Putamen (tissue), 1 donor: ENCODE measurements at places on chromosomes 16 and 17.

- DNase-seq = no peak
These were observed 69.4 kb upstream of the NKD1 start for GRCh38 chr16:50478773-50479149.

- DNase-seq = peak; percentile 100
These were observed at the start of gene TMEM256 for GRCh38 chr17:7403977-7404736. TSS of gene TMEM256 (minus strand) at chr17:7404097. CDS start at chr17:7404084, 13 bp downstream.

DNA sequence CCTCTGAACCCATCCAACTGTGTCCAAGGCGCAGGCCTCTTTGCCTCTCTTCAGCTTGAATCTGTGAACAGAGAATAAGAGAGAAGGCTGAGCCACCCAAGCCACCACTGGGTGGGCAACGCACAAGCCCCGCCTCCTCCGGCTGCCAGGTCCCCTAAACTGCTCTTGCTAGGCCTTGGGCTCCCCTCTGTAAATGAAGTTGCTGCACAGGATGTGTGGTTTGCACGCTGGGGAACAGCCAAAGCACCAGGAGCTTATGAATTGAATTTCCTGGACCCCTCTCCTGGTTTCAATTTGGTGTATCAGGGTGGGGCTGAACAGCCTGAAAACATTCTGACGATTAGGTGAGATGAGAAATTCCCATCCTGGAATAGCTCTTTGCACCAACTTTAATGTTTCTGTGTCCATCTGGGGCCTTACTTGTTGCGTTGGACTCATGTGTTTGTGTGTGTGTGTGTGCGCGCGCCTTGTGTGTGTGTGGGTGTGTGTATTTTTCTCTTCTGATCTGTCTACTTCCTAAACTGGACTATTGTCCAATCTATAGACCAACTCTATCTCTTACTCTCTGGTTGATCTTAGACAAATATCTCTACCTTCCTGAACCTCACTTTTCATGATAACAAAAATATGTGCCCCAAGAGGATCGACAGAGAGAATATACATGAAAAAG lies 2.3 kb downstream of the CCL1 start:
- DNase-seq = no peak

GRCh38 chr16:29254676-29255495 lies 151.6 kb downstream of the NPIPB11 start:
- no peak for DNase-seq

DNA sequence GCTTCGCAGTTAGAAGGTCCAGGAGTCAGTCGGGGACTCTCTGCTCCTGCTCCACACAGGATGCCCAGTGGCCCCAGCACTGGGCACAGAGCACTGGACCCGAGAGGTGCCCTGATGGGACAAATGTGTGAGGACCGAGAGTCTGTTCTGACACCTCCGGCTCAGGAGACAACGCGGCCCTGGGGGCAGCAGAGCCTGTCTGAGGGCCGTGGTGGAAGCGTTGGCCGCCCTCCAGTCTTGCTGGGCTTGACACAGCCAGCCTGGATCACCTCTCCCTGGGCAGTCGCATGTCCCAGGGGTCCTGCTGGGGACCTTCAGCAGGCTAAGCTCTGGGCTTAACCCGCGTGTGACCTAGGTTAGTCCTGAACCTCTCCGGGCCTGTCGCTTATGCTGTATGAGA lies 23.1 kb downstream of the LGALS9 start:
- no peak for DNase-seq

DNA sequence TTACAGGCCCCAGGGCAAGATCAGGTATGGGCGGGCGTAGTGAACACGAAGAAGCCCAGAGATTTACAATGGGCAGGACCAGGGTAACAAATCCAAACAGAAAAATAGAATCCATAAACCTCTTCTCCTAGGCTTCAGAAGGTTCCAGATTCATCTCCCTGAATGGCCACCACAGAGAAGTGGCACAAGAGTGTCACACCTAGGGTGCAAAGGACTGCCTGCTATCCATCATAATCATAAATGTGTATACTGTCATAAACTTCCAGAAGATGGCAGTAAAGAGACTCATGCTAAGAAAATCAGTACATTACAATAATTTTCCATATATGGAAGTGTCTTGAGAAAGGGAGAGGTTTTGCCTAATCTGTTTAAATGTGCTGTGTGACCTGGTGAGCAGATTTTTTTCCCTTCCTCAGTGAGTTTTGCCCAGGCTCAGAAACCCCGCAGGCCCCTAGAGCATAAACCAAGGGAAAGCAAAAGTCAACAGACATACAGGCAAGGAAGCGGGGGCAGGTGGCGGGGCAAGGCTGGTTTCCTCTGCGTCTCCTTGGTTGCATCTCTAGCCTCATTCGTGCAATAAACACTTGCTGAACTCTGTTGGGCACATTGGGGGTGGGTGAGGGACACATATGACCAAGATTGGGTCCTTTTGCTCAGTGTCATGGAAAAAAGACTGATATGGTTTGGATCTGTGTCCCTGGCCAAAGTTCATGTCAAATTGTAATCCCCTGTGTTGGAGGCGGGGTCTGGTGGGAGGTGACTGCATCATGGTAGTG lies 92.0 kb upstream of the CDH5 start:
- no peak for DNase-seq

DNA sequence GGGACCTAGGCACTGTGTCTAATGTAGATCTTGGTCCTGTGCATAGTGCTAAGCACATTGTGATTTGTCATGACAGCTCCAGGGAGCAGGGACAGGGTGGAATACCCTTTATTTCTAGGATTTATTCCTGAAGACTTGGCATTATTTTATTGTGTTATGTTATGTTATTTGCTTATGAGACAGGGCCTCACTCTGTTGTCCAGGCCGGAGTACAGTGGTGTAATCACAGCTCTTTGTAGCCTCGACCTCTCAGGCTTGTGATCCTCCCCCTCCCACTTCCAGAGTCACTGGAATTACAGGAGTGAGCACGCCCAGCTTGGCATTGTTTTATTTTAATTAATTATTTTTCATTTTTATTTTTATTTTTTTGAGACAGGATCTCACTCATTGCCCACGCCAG lies 40.5 kb upstream of the USP7 start:
- no peak for DNase-seq

GRCh38 chr17:4246674-4247073 lies 17.1 kb downstream of the ANKFY1 start:
- no peak for DNase-seq

GRCh38 chr17:22374741-22375140 lies 682.4 kb downstream of the KCNJ18 start:
- DNase-seq = no peak

- no peak for DNase-seq
These were observed 20.2 kb upstream of the OR3A1 start for GRCh38 chr17:3318336-3318735.

GRCh38 chr17:2406271-2406902 lies 5.5 kb upstream of the MNT start:
- no peak for DNase-seq

DNA sequence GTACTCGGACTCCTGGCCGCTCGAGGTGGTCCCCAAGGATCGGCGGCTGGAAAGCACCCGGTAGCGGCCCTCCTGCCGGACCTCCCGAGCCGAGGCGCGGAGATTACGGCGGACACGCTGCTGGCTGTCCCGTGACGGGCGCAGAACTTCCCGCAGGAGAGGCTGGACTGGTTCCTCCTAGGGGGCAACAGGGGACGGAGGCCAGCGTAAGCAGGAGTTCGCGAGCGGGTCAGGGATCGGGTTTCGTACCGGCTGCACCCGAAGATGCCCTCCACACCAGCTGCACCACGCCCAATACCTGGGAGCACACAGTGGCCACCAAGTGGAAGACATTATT lies 341 bp downstream of the SLC7A6OS start:
- DNase-seq = no peak

DNA sequence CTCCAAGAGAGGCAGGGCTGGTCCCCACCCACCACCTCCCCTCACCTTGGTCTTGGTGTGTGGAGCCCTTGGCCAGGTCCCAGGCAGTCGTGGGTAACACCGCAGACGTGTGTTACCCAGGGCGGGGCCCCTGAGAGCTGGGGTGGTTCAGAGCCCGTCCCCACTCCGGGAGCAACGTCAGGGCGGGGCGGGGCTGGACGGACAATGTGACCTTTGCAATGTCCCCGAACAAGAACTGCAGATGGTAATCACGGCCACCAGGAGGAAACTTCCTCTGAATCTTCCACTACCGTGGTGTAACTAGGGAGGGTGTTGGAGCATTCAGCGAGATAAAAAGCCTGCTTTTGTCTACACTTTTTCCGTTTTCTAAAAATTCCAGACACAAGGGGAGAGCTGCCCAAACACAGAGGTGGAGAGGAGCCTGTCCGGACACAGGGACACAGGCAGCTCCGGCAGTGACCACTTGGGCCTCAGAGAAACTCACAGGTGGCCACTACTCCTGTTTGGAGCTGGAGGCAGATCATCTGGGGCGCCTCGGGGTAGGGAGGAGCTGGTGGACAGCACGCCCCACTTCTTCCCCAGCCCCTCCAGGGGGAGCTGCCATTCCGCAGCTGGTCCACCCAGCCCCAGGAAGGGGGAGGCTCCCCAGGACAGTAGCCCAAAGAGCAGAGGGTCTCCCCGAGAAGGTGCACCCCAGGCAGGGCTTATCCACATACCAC lies 14.2 kb upstream of the SLC38A10 start:
- no peak for DNase-seq

DNA sequence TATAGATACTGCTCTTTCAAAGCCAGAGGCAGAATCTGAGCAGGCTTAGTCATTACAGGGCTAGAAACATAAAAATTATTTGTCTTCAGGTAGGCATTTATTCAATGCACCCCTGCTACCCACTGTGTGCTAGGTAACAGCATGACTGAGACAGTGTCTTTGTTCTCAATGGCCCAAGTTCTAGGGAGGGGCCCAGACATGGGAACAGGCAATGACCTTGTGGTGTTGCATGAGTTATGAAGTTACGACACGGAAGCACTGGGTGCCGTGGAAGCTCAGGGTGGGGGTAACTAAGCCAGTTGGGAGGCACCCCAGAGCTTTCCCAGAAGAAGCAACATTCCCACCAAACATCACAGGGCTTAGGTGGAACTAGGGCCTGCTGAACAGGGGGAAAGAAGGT lies 87.0 kb downstream of the CPPED1 start:
- no peak for DNase-seq

GRCh38 chr16:24611310-24611709 lies 71.9 kb downstream of the RBBP6 start:
- no peak for DNase-seq

DNA sequence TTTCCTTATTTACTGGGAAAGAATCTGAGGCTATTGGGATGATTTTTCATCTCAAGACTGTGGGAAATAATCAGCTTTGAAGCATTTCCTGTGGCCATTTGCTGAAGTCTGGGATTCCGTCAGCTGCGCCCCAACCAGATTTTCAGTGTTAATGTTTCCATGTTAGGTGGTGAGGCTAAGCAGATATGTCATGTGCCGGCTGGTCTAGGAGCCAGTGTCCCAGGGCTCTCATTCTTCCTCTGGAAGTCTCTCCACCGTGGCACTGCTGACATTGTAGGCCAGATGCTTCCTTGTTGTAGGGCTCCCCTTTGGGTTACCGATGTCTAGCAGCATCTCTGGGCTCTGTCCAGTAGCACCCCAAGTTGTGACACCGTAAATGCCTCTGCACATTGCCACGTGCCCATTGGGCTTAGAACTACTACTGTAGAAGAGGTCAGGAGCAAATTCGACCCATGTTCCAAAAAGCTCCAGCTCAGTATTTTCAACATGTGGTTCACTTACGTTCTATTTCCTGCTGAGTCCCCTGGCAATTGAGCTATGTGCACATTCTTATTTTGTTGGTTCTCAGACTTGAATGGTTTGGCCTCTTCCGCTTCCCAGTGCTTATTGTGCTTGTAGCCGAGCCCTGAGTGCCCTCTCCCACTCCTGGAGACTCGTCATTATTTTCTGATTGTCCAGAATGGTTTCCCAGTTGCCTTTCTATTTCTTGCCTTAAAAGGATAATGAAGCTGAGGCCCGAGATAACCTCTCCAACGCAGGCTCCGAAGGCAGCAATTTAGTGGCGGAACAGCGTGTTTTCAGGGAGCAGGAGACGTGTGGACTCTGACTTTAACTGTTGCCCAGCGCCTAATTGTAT lies 82.2 kb downstream of the SPECC1 start:
- no peak for DNase-seq

DNA sequence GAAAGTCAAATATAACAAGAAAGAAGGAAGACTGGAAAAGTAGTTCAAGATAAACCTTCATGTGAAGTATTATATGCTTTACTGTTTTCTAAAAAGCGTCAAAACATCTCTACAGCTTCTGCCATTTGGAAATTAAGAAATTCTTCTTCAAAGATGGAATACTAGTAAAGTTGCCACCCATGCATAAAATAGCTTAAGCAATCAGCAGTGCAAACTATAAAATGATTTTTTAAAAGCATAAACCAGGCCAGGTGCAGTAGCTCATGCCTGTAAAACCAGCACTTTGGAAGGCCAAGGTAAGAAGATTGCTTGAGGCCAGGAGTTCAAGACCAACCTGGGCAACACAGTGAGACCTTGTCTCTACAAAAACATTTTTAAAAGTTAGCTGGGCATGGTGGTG lies 68.2 kb downstream of the USP32 start:
- DNase-seq = no peak

DNA sequence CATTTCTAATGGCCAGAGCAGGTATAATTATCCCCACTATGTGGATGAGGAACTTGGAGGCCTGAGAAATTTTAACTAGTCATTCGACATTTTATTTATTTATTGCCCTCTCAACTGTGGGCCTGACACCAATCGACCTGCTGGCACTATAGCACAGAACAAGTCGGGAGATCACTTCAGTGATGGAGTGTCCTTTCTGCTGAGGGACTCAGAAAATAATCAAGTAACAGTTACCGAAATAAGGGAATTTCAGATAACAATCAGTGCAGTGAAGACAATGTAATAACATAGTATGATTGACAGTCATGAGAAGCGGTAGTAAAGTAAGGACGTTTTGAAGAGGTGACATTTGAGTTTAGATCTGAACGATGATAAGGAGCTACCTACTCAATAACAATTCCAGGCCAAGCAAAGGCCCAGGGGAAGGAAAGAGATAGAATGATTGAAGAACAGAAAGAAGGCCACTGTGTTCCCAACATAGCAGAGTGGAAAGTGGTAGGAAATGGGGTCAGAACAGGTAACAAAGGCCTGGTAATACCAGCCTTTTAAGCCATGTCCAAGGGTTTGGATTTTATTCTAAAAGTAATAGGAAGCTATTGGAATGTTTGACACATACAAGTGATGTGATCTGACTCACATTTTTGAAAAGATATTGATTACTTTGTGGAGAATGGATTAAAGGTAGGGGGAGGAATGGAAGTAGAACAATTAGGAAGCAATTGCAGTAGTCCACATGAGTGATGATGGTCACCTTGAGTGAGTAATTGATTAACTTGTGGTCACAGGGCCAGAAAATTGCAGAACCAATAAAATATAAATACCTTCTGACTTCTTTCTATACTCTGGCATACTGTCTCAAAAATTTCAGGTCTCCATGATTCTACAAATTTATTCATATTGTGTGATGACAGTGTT lies 1.4 kb downstream of the STXBP4 start:
- no peak for DNase-seq

DNA sequence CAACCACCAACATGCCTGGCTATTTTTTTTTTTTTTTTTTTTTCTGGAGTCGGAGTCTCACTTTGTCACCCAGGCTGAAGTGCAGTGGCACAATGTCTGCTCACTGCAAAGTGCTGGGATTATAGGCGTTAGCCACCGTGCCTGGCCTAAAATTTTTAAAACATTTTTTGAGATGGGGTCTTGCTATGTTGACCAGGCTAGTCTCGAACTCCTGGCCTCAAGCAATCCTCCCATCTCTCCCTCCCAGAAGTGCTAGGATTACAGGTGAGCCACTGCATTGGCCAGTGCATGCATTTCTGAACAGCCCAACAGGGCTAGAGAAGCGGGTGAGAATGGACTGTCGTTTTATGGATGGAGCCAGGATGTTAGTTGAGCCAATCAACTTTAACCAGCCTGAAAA lies 72.4 kb downstream of the ERCC4 start:
- DNase-seq = no peak
